WTC11 (cell line): ENCODE measurements at places on chromosomes 12 and 14.

GRCh38 chr14:68939893-68940613, 39.0 kb downstream of the ACTN1 start:
- peak; percentile 40 for DNase-seq

GRCh38 chr12:42283739-42284138, 42.2 kb downstream of the ZCRB1 start:
- no peak for DNase-seq

DNA sequence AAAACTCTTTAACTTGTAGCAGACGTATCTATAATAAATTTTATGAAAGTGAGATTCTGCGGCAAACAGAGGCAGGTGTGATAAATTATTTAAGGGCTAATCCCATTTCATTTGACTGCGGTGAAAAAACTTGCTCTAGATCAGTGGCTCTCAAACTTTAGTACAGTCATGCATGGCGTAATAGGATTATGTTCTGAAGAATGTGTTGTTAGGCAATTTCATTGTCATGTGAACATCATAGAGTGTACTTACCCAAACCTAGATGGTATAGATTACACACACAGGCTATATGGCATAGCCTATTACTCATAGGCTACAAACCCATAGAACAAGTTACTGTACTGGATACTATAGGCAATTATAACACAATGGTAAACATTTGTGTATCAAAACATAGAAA, 83.7 kb downstream of the HEATR5A start:
- DNase-seq: no peak

- no peak for DNase-seq
Measured at GRCh38 chr14:77098529-77099353, 683 bp downstream of the CIPC start.

- DNase-seq: no peak
Measured at GRCh38 chr12:111411185-111411764, 5.6 kb downstream of the SH2B3 start.

GRCh38 chr12:11678781-11679180, 29.3 kb downstream of the ETV6 start:
- no peak for DNase-seq

DNA sequence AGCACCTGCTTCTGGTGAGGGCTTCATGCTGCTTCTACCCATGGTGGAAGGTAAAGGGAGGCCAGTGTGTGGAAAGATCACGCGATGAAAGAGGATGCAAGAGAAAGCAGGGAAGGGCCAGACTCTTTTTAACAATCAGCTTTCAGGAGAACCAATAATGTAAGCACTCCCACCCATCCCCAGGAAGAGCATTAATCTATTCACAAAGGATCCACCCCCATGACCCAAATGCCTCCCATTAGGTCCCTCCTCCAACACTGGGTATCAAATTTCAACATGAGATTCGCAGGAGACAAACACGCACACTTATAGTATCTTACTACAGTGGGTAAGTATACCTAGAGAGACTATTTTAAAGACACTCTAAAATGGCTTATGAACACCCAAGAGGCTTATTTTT, 80.5 kb upstream of the TMCC3 start:
- no peak for DNase-seq
